ENCODE measurements at places on chromosomes 6 and 20. TPM values are rescaled to one million over a fixed set of nuclear protein-coding genes. Genes with fewer than 3 reads are reported as not detected.

The HDAC2 gene
- total RNA-seq: 144 TPM

The C6orf52 gene
- 0.92 TPM for total RNA-seq

The SCRT2 gene
- total RNA-seq: 0.92 TPM

The SPEF1 gene
- 5.1 TPM for total RNA-seq

The RBPJL gene
- not detected for total RNA-seq

The MRAP2 gene
- total RNA-seq: 30.4 TPM

Measured in diencephalon (tissue), 1 donor.